ENCODE measurements at places on chromosomes 7 and 10.

DNA sequence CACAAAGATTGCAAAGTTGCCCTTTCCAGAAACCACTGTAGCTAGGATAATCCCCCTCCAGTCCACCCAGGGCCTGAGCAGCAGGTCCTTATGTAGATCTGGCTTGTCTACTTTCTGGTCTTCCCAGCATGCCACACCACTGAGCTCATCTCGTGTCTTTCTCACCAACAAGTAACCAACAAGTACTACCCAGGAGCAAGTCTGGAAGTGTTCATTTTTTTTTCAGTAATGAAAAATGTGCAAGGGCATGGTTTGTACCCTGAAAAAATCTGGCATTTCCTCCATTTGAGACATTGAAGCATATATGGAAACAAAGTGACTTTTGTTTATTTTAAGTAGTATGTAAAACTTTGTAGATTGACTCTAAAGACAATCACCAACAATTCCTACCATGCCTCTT is 120.8 kb downstream of the INHBA start:
- DNase-seq, result no peak

DNA sequence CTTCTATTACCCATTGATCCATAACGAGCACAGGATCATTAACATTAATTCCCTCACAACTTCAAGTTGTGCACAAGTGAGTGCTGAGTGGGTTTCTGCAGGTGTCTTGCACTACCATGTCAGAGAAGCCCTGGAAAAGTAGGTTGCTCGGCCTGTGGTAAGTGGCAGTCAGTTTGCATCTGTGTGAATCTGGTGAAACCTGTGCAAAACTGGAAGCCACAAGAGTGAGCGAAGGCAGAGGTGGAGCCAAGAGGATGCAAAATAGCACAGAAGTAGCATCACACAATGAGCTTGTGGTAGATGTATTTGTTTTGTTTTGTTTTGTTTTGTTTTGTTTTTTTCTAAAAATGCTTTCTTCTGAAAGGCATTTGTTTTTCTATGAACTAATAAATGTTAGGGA is 181.5 kb downstream of the THSD7A start:
- no peak for DNase-seq

DNA sequence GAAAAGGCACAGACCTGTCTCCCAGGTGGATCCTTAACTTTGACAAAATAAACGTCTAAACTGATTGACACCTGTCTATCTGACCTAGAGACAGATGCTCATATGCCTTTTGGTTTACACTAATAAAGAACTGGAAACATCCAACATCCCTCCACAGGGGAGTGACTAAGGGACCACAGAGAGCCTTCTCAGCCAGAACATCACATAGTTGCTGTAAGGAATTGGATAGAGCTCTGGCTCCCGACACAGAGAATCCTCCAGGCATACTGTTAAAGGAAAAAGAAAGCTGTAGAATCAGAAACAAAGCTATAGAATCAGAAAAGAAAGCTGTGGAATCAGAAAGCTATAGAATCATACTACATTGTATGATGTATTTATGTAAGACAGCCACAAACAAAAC is 258.8 kb downstream of the STK31 start:
- DNase-seq, result no peak

- DNase-seq, result no peak
These were observed 156.0 kb downstream of the ELFN1 start for GRCh38 chr7:1825897-1826741.

DNA sequence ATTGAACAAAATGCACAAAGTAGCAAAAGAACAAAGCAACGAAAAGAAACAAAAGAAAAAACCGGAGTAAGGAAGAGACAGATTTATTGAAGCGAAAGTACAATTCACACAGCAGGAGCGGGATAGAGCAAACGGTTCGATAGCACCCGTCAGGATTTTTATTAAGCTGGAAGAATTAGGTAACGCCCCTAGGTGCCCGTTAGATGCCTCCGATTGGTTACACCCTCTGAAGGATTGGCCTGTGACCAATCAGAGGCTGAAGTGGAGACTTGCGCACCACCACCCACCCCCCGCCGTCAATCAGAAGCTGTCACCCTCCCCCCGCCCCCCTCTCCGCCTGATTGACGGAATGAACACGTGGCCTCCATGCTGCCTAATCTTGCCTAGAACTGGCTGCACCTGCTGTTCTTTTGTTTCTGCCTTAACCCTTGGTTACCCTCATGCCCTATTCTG is 16.8 kb downstream of the OCM2 start:
- DNase-seq, result no peak

DNA sequence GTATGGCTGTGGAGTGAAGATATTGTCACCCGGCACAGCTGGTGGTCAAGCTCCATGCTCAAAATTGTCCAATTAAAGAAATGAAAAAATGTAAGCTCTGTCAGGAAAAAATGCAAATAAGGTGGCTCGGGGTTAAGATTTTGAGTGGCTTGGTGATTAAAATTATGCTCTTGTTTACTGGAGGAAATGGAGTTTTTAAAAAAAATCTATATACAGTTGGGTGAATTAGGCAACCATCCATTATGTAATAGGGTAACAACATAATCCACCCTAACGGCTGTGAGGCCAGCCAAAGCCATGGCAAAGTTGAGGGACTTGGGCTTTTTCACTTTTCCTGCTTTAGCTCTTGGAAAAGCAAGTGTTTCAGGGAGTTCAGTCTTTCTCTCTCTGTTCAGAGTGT is 260.8 kb upstream of the HABP2 start:
- DNase-seq, result no peak
